Occipital lobe (tissue), 3 donors: ENCODE measurements at places on chromosomes 1 and 21.
A peak's percentile ranks its signal among the peaks of the same experiment; 100 is the strongest.

- DNase-seq, result no peak
These were observed 38.6 kb downstream of the CAPN9 start for GRCh38 chr1:230785636-230786384.

GRCh38 chr1:116674011-116674531 lies 6.5 kb upstream of the IGSF3 start:
- DNase-seq, result no peak

- DNase-seq, result no peak
These were observed 339.7 kb upstream of the B3GALT2 start for GRCh38 chr1:193525917-193526710.

- DNase-seq, result peak; percentile 32
These were observed 355.0 kb upstream of the ESRRG start for GRCh38 chr1:217078078-217078690.

DNA sequence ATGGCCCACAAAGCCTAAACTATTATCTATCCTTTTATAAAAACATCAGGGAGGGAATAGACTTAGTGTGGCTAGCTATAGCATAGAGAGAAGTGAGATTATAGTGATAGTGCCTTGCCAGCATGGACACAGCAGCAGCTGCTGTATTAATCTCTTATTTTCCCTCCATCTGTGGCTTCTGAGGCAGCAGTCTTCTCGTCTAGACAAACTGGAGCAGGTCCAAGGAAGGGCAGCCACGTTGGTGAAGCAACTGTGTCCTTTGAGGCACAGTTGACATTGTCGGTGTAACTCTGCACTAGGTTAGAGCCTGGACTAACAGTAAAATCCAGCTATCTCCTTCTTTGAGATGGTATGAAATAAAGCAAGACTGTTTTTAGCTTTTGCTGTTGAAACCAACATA lies 131.3 kb downstream of the CACHD1 start:
- DNase-seq, result no peak

GRCh38 chr21:46585191-46585953 lies 19.5 kb downstream of the S100B start:
- DNase-seq, result no peak

GRCh38 chr1:1832820-1833219 lies 54.5 kb upstream of the NADK start:
- DNase-seq, result no peak
